ENCODE measurements at places on chromosomes 12 and 14.

DNA sequence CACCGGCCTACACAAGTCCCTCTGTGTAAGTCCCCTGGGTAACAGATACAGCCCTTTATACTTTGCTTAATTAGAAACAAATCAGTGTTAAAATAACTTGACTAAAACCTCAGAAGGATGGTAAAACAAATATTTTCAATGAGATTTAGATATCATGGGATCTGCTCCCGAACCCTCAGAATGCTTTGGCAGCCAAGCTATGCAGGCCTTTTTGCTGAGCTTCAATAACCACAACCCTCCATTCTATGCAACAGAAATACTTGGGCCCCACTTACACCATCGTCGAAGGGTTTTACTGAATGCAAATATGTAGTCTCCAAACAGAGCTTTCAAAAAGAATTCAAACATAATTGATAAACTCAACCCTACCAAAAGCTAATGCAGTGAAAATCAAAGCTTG, 29.3 kb upstream of the PITPNM2 start:
- DNase-seq: no peak

GRCh38 chr12:68290126-68290525, 36.7 kb upstream of the IL22 start:
- DNase-seq: peak; percentile 17

DNA sequence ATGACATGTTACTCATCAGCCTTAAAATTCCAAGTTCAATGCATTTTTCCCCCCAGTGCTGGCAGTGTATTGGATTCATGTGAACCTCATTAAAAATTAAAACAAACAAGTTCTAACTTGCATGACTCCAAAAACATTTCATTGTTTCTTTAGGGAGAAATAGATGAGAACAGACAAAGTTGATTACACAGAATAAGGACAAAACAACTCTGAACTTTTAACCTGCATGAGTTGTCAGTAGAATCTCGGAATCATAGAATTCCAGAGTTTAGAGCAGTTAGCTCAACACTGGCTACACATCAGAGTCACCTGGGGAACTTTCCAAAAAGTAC, 127.5 kb downstream of the TMX1 start:
- DNase-seq: peak; percentile 75

GRCh38 chr12:25107920-25108319, 87.0 kb downstream of the DNAI7 start:
- no peak for DNase-seq

DNA sequence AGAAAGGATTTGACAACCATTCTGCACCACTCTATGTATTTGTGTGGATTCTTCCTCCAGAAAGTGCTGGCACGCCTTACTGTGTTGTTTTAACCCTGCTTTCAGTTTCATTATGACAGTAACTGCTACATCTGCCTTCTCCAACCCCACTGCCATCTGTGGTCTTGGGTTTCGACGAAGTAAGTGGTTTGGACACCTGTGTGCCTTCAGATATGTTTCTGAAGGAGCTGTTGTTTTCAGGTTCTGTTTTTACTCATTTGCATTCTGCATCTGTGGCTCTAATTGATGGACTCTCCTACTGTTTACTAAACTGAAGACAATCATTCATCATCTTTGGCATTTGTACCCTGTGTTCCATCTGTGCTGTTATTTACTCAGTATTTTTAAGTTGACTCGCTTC, 4.1 kb downstream of the TSHR start:
- DNase-seq: no peak

DNA sequence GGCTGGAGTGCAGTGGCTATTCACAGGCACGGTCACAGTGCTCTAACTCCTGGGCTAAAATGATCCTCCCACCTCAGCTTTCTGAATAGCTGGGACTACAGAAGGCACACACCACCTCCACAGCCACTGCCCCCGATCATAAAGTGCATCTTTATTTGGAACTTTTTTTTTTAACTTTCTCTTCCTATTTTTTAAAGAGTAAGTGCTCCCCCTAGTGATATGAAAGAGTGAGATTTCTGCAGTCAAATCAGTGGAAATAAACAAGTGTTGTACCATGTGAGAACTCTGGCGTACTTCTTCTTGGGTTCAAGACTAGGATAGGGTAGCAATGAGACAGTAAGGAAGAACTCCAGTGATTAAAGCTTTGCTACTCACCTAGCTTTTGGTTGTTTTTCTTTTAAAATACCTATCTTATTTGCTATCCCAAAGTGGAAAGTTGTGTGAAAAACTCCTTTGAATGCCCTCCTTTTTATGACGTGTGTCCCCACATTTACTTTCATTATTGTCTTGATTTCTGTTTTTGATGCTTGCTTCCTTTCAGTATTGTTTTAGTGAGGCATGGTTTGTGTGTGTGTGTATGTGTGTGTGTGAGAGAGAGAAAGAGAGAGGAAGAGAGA, 6.6 kb downstream of the PPP4R4 start:
- peak; percentile 60 for DNase-seq

DNA sequence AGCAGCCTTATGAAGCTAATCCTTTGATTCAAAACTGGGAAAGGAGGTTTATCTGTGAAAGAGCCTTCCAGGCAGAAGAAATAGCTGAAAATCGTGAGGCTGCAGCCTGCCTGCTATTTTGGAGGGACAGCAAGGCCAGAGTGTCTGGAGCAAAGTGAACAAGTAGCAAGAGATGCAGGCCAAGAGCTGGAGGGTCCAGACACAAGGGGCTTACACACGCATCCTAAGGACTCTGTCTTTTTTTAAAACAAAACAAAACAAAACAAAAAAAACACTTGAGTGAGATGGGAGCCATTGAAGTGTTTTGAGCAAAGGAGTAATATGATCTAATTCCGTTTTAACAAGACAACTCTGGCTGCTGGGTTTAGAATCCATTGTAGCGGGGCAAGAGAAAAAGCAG, 76.4 kb upstream of the BCAT1 start:
- DNase-seq: no peak

- DNase-seq: no peak
These were observed 6.4 kb downstream of the BCL11B start for GRCh38 chr14:99265571-99265970.

DNA sequence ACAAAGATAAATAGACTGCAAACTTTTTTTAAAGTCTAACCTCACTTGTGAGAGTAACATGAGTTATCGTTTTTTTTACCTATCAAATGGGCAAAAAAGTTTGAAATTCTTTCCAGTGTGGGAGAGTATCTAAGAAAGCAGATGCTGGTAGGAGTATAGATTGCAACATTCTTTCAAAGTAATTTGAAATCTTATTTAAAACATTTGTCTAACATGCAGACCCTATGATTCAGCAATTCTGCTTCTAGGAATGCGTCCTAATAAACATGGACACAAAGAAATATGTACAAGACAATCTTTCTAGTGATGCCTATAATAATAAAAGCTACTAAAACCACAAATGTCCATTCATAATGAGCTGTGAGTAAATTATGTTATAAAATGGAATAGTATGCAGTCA, 110.4 kb upstream of the TMCC3 start:
- DNase-seq: no peak

DNA sequence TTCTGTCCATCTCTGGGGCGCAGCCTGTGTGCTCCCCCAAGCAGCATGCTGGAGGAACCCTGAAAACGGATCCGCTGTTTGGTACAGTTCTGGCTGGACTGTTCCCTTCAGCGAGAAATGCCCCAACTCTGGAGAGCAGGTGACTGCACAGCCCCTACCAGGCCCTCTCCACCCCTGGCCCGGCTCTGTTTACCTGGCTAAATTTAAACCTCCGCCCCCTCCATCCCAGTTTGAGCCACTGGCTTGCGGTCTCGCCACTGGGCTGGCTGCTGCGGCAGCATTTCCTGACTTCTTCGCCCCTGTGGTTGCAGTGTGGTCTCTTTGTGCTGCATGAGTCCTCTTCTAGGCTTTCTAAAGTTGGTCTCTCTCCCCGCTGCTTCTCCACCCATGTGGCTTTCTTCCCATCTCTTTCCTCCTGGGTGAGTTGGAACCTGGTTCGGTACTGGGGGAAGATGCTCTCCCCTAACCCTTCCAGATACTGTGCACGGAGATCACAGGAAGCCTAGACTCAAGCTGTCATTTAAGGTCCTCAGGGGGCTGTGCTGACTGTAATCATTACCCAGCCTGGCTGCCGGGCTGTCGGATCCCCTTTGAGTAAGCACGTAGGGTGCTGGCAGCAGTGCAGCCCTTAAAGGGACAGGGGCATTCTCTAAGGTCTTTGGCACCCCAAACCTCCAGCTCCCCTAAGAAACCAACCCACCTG, 60.6 kb downstream of the FBXL14 start:
- DNase-seq: peak; percentile 49

- peak; percentile 36 for DNase-seq
These were observed 3.7 kb upstream of the TMPRSS12 start for GRCh38 chr12:50839042-50839441.

DNA sequence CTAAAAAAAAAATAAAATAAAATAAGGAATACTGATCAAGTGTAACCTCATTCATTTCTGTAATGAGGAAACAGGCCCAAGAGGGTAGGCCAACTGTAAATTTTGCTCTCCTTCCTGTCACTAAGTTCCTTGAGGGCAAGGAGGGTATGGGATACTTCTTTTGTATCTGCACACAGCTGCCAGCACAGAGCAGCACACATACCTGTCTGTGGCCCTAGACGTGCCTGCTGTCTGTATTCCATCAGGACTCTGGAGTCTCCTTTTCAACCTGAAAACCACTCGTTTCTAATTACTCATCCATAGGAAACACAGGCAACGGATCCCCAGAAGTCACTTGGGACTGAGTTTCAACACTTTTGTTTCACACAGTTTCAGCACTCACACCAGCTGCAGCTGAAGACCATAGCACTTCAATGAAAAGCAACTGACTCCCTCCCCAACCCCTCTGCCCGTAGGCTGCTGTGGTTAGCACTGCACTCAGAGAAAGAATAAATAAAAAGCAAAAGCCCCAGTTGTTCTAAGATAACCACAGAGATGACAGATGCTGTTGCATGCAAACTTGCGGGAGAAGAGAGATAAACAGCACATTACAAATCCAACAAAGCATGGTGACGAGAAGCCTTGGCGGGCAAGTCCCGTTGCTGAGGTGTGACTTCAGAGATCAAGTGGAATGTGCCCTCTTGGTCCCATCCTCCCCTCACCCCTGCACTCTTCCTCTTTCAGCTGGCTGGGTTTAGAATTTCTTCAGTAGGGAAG, 24.9 kb downstream of the CRACR2A start:
- no peak for DNase-seq

GRCh38 chr14:67490196-67490595, 1.7 kb upstream of the TMEM229B start:
- no peak for DNase-seq

DNA sequence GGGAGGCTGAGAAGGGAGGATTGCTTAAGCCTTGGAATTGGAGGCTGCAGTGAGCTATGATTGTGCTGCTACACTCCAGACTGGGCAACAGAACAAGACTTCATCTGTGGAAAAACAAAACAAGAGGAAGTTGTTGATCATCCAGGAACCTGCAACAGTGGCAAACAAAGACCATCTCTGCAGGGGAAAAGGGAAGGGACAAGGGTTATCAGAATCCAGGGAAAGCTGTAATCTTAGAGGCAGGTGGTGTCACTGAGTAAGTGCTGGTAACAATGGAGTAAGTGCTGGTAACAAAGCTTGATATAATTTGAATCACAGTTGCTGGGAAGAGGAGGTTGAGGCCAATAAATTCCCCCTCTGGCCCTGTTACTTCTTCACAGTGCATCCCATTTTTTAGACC, 27.5 kb upstream of the DCN start:
- no peak for DNase-seq

DNA sequence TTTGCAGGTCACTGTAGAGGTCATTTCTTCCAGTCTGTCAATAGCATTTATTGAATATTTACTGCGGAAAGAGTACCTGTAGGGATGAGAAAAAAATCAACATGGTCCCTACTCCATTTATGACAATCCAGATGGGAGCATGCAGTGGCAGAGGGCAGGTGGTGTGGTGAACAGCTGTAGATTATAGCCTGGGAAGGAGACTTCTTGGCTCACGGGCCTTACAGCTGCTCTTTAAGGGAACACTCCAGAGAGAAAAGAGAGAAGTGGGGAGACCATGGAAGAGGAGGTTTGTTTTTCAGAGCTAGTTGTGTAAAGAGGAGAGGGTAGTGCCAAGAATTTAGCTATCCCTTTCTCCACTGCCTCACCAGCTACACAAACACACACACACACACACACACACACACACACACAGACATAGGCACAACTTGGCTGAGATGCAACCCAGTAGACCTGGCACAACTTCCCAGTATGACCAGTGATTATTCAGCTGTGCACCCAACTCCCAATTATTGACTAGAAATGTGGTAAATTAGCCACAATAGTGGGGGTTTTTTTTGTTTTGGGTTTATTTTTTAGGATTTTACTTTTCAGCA, 41.0 kb downstream of the GPHB5 start:
- no peak for DNase-seq

DNA sequence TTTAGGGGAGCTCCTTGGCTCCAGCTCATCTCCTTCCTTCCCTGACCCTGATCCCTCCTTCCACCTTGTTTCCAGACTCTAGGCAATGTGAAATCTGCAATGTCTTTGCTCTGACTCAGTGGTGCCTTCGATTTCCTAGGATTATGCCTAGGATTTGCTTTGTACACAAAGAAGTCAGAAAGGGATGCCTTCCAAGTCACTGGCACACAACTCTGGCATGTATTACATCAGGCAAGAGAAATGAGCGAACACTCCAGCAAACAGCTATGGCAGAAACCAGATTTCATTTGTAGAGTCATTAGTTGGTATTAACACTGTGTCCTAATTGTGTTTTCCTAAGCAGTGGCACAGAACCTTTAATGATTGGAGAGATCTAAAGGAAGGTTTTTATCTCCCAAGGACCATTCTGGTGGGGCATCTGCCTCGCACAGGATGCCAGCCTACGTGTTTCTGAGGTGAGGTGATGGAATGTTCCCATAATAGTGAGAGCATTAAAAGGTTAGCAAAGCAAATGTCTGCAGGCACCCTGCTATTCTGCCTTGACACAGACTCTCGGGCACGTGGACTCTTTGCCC, 84.9 kb downstream of the WSCD2 start:
- no peak for DNase-seq

- DNase-seq: no peak
These were observed 51.0 kb upstream of the STK38L start for GRCh38 chr12:27193106-27193505.

DNA sequence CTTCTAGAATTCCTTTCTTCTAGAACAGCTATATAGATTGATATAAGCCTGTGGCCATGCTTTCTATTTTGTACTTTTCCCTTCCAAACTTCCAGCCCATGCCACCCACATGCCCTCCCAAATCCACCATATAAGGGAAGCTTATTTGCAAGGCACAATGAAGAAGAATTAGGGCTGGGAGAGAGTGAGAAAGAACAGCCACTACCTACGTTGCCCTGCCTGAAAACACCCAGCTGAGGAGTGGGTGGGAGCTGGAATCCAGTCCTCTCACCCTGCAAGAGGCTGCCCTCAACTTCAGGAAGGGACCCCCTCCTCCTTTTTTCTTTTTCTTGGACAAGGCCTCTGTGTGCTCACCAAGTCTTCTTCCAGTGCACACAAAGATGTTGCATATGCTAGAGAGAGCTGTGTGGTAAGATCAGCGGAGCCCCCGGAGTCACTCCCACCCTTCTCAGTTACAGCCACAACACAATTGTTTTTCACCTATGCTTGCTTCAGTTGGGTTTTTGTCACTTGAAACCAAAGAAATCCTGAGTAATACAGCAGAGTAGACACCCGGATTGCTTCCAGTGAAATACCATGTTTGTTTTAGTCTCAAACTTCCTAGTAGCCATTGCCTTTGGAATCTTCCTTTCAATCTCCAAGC, 38.8 kb downstream of the CDKL1 start:
- no peak for DNase-seq

- DNase-seq: peak; percentile 25
These were observed 58.0 kb downstream of the TRAFD1 start for GRCh38 chr12:112183141-112184021.
